HTR-8/SVneo (cell line): ENCODE measurements at places on chromosomes 11 and 22.
A peak's percentile ranks its signal among the peaks of the same experiment; 100 is the strongest.

DNA sequence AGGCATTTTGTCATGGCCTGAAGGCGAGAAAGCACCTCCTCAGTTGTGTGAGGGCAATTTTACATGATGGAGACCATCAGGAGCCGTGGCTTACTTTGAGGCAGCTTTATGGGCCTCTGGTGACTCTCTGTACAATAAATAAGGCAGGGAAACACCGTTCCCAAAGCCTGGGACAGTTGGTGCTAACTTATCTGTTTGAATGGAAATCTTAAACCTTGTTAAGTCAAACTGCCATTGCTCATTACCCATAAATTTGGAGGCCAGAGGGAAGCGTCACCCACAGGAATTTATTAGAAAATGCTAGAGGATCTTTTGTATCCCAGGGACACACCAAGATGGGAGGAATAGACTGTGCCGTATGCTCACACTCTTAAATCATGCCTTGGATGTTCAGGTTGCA is 1156.9 kb downstream of the BRD1 start:
- no peak for DNase-seq

DNA sequence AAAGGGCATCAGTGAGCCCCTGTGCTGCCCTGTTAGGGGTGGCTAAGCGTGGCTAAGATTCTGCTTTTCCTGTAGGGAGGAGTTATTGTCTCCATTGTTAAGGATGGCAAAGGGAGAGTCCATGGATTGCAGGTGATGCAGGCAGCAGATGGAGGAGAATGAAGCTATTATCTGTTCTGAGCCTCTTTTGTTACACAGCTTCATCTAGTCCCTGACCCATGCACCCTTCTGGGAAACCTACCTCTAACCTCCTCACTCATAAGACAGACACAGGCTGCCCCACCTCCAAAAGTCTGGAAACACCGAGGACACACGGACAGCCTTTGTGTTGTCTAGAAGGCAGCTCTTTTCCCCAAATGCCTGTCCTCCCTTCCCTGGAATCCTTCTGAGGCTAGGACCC is 13.7 kb downstream of the SMIM38 start:
- no peak for DNase-seq

DNA sequence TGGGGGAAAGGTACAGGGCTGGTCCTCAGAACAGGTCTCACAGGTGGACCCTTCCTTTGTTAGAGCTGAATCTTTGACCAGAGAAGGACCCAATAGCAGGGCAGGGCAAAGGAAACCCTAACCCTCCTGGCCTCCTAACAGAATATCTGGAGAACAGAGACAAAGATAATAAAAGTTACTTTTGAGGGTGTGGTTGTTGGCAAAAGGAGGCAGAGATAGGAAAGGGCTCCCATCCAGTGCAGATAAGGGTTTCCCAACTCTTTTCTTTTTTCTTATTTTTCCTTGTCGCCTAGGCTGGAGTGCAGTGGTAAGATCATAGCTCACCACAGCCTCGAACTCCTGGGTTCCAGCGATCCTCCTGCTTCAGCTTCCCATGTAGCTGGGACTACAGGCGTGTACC is 11.9 kb downstream of the PCSK7 start:
- DNase-seq, result no peak

DNA sequence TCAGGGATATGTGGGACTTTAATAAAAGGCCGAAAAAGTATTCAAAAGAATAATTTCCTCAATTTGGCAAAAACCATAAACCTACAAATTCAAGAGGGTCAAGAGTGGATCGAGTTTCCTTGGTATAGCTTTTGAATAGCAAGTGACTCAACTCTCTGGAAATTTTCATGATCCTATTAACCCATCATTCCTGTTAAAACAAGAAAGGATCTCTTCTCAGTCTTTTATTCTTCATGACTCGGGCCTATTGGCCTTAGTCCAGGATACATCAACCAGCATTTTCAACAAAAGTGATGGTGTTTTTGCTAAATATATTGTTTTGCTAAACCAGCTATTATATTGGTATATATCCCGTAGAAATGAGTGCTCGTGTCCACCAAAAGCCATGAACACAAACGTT is 110.3 kb downstream of the ATXN10 start:
- DNase-seq, result no peak

DNA sequence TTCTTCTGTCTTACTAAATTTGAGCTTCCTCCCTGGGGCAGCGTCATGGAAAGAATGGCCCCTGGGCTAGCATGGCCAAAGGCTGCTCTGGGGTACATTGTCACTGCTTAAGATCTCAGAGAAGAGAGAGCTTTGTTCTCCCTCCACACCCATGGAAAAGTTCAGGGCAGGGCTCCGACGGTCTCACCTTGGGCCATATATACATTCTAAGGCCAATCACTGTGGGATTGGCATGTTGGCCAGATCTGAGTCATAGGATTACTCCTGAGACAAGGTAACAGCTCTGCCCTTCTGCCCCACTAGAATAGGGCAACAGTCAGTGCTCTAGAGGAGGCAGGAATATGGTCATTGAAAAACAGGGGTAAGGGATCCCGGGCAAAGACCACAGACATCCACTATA is 56.2 kb downstream of the BUD13 start:
- DNase-seq, result no peak

- no peak for DNase-seq
These were observed 57.1 kb downstream of the ARHGAP8 start for GRCh38 chr22:44809456-44809855.

DNA sequence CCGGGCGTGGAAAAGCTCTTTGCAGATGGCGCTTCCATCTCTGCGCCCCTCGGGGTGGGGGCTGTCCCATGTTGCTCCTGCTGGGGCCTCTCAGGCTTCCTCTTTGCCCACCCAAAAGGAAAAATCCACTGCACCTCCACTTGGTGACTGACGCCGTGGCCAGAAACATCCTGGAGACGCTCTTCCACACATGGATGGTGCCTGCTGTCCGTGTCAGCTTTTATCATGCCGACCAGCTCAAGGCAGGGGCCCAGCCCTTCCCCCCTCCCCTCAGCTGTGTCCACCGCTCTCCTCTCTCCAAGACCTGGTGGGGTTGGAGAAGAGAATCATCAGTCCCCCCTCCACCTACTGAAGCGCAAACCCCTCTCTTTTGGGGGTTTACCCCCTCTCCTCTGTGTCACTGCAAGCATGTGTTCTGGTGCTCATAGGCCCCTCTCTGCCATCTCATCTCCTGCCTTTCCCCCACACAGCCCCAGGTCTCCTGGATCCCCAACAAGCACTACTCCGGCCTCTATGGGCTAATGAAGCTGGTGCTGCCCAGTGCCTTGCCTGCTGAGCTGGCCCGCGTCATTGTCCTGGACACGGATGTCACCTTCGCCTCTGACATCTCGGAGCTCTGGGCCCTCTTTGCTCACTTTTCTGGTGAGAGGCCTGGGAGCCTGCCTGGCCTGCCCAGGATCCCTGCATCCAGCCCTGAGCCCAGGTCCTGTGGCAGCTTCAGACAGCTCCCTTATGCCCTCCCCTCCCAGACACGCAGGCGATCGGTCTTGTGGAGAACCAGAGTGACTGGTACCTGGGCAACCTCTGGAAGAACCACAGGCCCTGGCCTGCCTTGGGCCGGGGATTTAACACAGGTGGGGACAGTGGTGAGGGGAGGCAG is 1.8 kb downstream of the LARGE2 start:
- no peak for DNase-seq

GRCh38 chr22:46936378-46936903 is 174.0 kb downstream of the TBC1D22A start:
- DNase-seq, result no peak

DNA sequence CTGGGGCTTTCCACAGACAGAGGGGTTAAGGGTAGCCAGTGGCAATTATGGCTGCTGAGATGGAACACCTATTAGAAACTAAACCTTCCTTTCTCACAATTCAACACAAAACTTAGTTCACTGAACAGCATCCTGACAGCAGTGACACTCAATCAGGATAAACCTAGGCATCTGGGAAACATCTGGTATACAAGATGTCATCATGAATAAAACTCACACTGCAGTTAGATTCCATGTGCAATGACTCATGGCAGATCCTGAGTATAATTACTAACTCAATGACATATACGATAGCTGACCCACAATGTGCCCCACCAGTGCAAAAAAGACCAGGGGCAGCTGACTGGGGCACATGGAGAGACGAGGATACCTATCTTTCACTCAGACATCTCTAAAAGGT is 17.7 kb downstream of the RBFOX2 start:
- peak; percentile 44 for DNase-seq

DNA sequence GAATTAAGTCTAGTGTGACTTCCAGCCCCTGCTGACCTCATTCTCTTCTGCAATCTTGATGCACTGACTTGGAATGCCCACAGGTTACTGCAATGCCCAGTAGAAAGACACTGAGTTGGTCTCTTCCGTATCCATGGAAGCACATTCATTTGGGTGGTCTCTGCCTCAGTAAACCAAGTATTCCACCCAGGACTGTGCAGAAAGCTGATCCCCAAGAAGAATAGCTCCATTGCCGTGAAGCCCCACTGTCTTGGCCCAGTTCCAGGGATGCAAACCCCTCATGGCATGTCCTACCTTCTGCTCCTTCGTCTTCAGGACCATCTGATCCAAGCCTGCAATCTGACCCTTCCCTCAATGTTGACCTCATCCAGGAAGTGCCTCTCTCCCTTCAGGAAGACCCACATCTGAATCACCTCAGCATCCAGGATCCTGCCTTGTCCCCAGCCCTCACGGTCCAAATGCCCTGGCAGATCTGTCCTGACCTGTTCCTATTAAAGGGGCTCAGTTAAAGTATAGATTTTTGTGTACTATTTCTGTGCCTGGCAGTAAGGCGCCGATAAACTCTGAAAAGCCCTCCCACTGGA is 425.8 kb downstream of the SOX6 start:
- no peak for DNase-seq

- peak; percentile 55 for DNase-seq
These were observed 277.7 kb downstream of the CADM1 start for GRCh38 chr11:115226556-115226955.

GRCh38 chr11:57552479-57552878 is 15.0 kb downstream of the UBE2L6 start:
- DNase-seq, result no peak

DNA sequence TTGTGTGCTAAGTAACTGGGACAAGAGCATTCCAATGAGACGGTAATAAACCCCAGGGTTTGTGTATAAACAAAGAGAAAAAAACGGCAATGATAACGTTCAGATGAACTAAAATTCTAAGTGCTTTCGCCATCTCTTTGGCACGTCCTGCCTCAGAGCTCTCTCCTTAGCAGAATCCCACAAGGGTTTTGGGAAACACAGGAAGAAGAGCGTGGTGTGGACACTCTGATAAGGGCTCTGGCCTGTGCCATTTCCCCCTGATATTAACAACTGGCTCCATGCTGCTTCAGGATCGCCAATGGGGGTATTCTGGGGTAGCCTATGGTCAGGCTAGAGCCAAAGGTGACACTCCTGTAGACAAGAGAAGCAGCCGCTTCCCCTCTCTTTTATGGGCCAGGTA is 18.4 kb downstream of the ABCC8 start:
- DNase-seq, result no peak

DNA sequence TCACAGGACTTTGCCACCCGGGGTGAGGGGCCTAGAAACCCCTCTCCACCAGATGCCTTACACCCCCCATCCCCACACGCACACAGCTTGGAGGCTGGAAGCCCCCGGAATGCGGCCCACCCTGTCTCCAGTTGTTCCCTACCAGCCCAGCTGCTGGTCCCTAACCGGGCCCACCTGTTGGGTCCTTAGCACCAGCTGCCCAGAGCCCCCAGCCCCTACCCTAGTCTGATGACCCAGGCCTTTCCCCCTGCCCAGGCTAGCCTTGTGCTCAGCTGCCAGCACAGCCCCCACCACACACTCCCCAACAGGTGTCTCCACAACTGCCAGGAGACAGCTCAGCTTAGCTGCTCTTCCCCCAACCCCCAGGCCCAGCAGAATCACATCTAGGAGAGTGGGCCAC is 67.1 kb downstream of the CDKN1C start:
- DNase-seq, result no peak

GRCh38 chr11:74023276-74023675 is 14.4 kb upstream of the UCP3 start:
- no peak for DNase-seq

DNA sequence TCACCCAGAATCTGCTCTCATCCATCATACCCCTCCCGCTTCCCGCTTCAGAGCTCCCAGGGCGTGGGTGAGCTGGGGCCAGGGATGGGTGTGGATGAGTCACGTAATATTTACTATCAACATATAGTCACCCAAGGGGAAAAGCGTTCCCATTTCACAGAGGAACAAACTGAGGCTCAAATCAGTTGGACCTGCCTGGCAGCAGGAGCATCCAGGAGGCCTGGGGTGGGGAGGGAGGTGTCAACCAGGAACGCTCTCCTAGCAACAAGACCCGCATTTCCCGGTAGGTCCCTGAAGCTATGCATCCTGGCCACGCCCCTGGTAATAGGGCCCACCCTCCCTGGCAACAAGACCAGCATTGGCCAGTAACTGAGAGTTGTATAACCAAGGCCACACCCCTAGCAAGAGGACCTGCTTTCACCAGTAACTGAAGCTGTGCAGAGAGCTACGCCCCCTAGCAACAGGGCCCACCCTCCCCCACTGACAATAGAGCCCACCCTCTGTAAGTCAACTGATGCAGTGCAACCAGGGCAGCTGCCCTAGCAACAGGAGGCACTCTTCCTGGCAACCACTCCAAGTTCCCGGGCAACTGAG is 32.7 kb upstream of the TXNRD2 start:
- DNase-seq, result peak; percentile 35

- DNase-seq, result no peak
These were observed 71.5 kb downstream of the FBLN1 start for GRCh38 chr22:45574069-45574703.

DNA sequence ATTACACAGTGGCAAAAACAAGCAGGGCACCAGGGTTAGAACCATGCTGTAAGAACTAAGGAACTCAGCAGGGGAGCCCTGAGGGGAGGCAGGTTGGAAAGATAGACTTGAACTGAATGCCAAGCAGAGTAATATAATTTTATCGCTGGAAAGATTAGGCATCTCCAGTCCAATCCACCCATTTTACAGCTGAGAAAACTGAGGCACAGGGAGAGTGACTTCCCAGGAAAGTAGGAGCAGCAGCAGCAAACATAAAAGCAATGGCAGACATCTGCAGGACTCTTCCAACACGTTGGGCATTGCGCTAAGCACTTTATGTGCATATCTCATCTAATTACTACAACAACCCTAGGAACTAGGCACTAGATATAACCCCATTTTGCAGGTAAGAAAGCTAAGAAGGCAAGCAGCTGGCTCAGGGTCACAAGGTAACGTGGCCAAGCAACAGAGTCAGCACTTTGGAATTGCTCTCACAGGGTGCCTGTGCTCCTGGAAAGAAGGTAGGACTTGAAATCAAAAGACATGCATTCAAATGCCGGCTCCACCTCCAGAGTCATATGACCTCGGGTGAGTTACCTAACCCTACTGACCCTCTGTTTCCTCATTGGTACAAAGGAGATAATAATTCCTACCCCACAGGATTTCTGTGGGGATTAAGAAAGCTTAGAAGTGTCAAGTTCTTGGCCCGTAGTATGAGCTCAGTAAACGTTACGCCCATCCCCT is 215.3 kb downstream of the BARX2 start:
- DNase-seq, result no peak

- no peak for DNase-seq
These were observed 26.1 kb upstream of the APLP2 start for GRCh38 chr11:130043575-130043974.
